ENCODE measurements at places on chromosomes 4 and X. TPM values are rescaled to one million over a fixed set of nuclear protein-coding genes. Genes with fewer than 3 reads are reported as not detected.

- H3K36me3 ChIP-seq = no peaks in the 10 kb centered on the region
- no peaks in the 10 kb centered on the region for H3K27me3 ChIP-seq
- DNase-seq = no peak
- H3K27ac ChIP-seq = no peak overlapping the region
Observed at GRCh38 chr4:184199780-184200179, 17.9 kb downstream of the ENPP6 start.

DNA sequence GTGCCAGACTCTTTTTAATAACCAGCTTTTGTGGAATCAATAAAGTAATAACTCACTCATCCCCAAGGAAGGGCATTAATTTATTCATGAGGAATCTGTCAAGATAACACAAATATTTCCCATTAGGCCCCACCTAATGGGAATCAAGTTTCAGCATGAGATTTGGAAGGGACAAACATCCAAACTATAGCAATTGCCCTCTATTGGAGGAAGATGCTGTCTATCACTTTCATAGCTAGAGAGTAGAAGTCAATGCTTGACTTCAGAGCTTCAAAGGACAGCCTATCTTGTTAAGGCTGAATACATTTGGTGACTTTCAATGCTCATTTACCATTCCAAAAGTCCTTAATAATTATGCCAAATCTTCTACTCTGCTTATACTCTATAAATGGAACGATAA lies 84.9 kb upstream of the ATOH1 start:
- no peaks in the 10 kb centered on the region for H3K27me3 ChIP-seq
- DNase-seq = no peak
- H3K27ac ChIP-seq = no peak overlapping the region

IGSF1 gene
- 12.3 TPM for polyA plus RNA-seq

SH3D19 gene
- polyA plus RNA-seq = 68.5 TPM

GRCh38 chrX:100407784-100408712 lies 2.0 kb downstream of the PCDH19 start:
- no peaks in the 10 kb centered on the region for H3K36me3 ChIP-seq
- DNase-seq = no peak
- peaks cover 75% of the 10 kb centered on the region for H3K27me3 ChIP-seq
- H3K4me1 ChIP-seq = no peaks in the 10 kb centered on the region
- no peak overlapping the region for H3K27ac ChIP-seq

- H3K27me3 ChIP-seq = no peaks in the 10 kb centered on the region
- no peaks in the 10 kb centered on the region for H3K4me1 ChIP-seq
- H3K27ac ChIP-seq = no peak overlapping the region
- H3K4me3 ChIP-seq = no peak overlapping the region
- no peak for DNase-seq
Observed at GRCh38 chrX:9942086-9942485, 25.1 kb upstream of the CLDN34 start.

DNA sequence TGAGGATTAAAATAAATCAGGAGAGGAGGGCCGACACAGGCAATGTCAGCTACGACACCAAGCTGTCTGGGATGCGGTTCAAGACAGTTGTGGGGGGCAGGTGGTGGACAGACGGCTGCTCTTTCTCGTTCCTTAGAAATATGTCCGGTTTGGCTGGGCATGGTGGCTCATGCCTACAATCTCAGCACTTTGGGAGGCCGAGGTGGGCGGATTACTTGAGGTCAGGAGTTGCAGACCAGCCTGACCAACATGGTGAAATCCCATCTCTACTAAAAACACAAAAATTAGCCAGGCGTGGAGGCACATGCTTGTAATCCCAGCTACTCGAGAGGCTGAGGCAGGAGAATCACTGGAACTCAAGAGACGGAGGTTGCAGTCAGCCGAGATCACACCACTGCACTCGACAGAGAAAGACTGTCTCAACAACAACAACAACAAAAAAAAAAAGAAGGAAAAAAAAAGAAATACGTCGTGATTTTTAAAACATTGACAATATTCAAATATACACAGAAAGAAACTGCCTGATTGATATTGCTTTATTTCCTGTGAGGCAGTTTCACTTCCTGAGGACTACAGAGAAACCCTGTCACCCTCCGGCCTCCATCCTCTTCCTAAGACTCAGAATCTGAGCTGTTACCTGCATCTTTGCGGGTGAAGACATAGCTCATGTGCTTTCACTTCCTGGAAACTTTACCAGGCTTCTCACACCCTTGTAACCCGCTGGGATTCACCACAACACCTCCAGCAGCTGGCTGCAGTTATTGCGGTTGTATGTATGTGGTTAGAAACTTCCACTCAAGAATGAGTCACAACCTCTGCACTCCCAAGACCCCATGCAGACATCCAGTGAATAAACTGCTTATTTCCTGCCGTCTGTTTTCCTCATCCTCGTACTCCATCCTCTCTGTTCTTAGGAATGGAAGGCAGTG lies 63.8 kb upstream of the STS start:
- H3K4me3 ChIP-seq = no peak overlapping the region
- H3K4me1 ChIP-seq = no peaks in the 10 kb centered on the region
- peak; percentile 11 for DNase-seq

GRCh38 chr4:3324093-3324815 lies 31.4 kb downstream of the RGS12 start:
- H3K36me3 ChIP-seq = no peaks in the 10 kb centered on the region
- peaks cover 12% of the 10 kb centered on the region for H3K4me1 ChIP-seq
- no peaks in the 10 kb centered on the region for H3K27me3 ChIP-seq
- no peak for DNase-seq
- no peak overlapping the region for H3K4me3 ChIP-seq

DNA sequence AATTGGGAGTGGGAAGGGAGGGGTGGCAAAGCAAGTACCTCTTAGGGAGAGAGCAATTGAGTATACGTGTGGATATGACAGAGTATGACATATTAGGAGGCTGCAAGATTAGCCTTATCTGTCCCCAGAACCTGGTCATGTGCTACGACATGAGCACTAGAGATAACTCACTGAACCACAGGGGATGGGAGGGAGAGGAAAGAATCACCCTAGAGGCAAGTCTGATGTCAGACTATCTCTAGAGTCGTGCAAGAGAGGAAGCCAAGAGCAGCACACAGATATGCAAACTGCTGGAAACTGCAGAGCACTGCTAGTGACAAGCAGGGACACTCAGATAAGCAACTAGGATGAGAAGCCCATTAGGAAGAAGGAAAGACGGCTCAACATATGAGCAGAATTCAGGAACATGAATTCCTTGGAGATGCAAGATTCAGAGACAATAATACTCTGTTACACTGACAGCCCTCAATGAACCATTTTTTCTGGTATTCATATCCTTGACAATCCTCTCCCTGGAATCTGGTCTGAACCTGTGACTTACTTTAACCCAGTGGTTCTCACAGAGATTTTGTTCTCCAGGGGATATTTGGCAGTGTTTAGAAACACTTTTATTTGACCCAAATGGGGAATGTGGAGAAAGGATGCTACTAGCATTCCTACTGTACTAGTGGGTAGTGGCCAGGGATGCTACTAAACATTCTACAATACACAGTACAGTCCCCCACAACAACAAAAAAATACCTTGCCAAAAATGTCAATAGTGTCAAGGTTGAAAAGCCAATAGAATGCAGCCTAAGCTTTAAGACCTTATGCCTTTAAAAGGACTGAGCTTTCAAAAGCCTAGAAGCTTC lies 84.0 kb upstream of the BMP2K start:
- no peaks in the 10 kb centered on the region for H3K27me3 ChIP-seq
- DNase-seq = peak; percentile 91
- no peaks in the 10 kb centered on the region for H3K36me3 ChIP-seq
- H3K4me3 ChIP-seq = no peak overlapping the region
- peak overlapping the region; percentile 80 for H3K27ac ChIP-seq

DNA sequence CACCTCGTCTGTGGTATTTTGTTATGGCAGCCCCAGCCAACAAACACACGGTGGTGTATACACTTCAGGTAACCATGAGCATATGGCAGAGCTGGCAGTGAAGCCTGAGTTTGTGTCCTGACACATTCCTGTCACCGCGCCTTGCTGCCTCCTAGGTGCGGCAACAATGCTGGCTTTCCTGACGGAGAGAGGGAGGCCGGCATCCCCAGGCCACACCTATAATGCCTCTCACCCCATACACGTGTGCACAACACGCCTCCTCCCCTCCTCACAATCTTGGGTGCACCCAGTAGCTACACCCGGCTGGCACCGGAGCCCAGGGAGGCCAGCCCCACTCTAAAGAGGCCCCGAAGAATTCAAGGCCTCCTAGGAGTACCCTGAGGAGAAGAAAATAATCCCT lies 158.5 kb downstream of the NSUN7 start:
- no peak overlapping the region for H3K27ac ChIP-seq
- no peaks in the 10 kb centered on the region for H3K36me3 ChIP-seq
- no peaks in the 10 kb centered on the region for H3K27me3 ChIP-seq
- H3K4me1 ChIP-seq = no peaks in the 10 kb centered on the region
- H3K4me3 ChIP-seq = no peak overlapping the region

- no peak overlapping the region for H3K4me3 ChIP-seq
- DNase-seq = peak; percentile 24
- H3K4me1 ChIP-seq = no peaks in the 10 kb centered on the region
- no peaks in the 10 kb centered on the region for H3K27me3 ChIP-seq
- H3K27ac ChIP-seq = no peak overlapping the region
Observed at GRCh38 chr4:108954880-108955279, 192.0 kb upstream of the ETNPPL start.

SCRG1 gene
- polyA plus RNA-seq = 1.0 TPM

L1CAM gene
- polyA plus RNA-seq = 22.5 TPM

VCX3A gene
- polyA plus RNA-seq = 0.10 TPM

- no peaks in the 10 kb centered on the region for H3K4me1 ChIP-seq
- DNase-seq = no peak
- H3K27me3 ChIP-seq = no peaks in the 10 kb centered on the region
- H3K36me3 ChIP-seq = no peaks in the 10 kb centered on the region
Observed at GRCh38 chrX:38937400-38937799, 136.1 kb downstream of the MID1IP1 start.

TGIF2LX gene
- not detected for polyA plus RNA-seq

GRCh38 chr4:23068287-23068686 lies 375.6 kb downstream of the GBA3 start:
- no peak for DNase-seq
- H3K4me3 ChIP-seq = no peak overlapping the region
- H3K36me3 ChIP-seq = no peaks in the 10 kb centered on the region
- H3K27me3 ChIP-seq = no peaks in the 10 kb centered on the region
- H3K27ac ChIP-seq = no peak overlapping the region

DNA sequence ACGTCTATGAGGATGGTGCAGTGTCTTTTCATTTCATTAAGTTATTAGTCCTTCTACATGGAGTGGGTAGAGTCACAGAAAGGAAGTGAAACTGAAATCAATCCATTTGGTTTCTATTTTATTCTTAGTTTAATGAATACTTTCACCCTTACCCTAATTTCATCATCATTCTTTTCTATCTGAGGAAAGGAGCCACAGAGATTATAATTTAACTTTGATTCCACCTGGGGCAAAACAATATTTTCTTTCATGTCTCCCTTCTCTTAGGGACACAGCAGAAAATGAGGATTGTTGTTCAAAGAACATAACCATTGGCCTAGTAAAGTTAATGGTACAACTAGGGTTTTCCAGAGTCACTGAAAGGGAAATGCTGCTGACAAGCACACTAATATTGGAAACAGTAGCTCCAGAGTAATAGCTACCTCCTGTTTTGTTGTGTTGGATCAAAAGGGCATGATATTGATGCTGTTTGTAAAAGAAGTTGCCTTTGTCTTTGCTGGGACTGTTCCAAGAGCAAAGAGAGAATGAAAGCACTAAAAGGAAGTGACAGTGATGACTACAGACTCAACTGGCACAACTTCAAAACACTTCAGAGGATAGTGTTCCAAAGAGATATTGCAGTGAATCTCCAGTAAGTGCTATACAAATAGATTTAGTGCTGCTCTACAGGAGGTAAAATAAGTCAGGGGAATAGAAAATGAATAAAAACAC lies 247.1 kb upstream of the PITX2 start:
- H3K36me3 ChIP-seq = no peaks in the 10 kb centered on the region
- DNase-seq = peak; percentile 27
- no peak overlapping the region for H3K27ac ChIP-seq
- no peaks in the 10 kb centered on the region for H3K27me3 ChIP-seq
- H3K4me1 ChIP-seq = no peaks in the 10 kb centered on the region
- H3K4me3 ChIP-seq = no peak overlapping the region

- H3K4me3 ChIP-seq = no peak overlapping the region
- no peaks in the 10 kb centered on the region for H3K27me3 ChIP-seq
- peaks cover 29% of the 10 kb centered on the region for H3K36me3 ChIP-seq
- no peaks in the 10 kb centered on the region for H3K4me1 ChIP-seq
- DNase-seq = no peak
- H3K27ac ChIP-seq = no peak overlapping the region
Observed at GRCh38 chr4:26433556-26433955, 56.7 kb downstream of the CCKAR start.

- peak; percentile 17 for DNase-seq
- H3K4me1 ChIP-seq = peaks cover 8% of the 10 kb centered on the region
- H3K27ac ChIP-seq = no peak overlapping the region
- no peaks in the 10 kb centered on the region for H3K27me3 ChIP-seq
- H3K36me3 ChIP-seq = no peaks in the 10 kb centered on the region
Observed at GRCh38 chrX:49308604-49309269, 5.3 kb downstream of the GAGE10 start.

GRCh38 chr4:174041555-174042105 lies 241.8 kb downstream of the FBXO8 start:
- H3K36me3 ChIP-seq = no peaks in the 10 kb centered on the region
- no peak overlapping the region for H3K4me3 ChIP-seq
- no peak for DNase-seq
- H3K27ac ChIP-seq = no peak overlapping the region

DNA sequence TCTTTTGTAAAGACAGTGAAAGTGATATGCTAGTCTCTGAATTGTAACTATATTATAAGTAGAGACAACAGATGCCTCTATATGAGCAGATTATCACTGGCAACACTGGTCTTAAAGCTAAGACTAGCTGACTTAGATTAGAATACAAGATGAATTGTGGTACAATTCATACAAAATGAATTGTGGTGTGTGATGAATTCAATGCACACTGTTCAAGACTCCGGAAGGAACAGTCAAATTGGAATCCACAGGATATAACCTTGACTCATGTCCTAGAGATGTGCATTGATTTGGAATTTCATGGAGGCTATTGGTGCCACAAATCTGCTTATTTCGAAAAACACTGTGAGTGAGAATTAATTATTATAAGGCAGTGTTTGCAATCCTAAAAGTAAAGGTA lies 701.8 kb downstream of the PCDH7 start:
- no peaks in the 10 kb centered on the region for H3K36me3 ChIP-seq
- H3K4me3 ChIP-seq = no peak overlapping the region
- H3K27ac ChIP-seq = no peak overlapping the region
- no peaks in the 10 kb centered on the region for H3K27me3 ChIP-seq

DNA sequence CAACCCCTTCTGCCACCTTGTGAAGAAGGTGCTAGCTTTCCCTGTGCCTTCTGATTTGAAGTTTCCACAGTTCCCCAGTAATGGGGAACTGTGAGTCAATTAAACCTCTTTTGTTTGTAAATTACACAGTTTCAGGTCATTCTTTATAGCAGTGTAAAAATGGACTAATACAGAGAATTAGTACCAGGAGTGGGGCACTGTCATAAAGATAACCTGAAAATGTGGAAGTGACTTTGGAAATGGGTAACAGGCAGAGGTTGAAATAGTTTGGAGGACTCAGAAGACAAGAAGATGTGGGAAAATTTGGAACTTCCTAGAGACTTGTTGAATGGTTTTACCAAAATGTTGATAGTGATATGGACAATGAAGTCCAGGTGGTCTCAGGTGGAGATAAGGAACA lies 131.0 kb upstream of the HAND2 start:
- H3K4me3 ChIP-seq = no peak overlapping the region
- no peak for DNase-seq
- H3K4me1 ChIP-seq = no peaks in the 10 kb centered on the region
- H3K36me3 ChIP-seq = no peaks in the 10 kb centered on the region

- no peak overlapping the region for H3K27ac ChIP-seq
- H3K36me3 ChIP-seq = no peaks in the 10 kb centered on the region
- DNase-seq = no peak
- no peaks in the 10 kb centered on the region for H3K27me3 ChIP-seq
- H3K4me1 ChIP-seq = no peaks in the 10 kb centered on the region
Observed at GRCh38 chr4:138992676-138993075, 22.9 kb upstream of the NOCT start.

Measured in large intestine (tissue), 12 donors.